ENCODE measurements at places on chromosomes 2 and 18.
A peak's percentile ranks its signal among the peaks of the same experiment; 100 is the strongest.

DNA sequence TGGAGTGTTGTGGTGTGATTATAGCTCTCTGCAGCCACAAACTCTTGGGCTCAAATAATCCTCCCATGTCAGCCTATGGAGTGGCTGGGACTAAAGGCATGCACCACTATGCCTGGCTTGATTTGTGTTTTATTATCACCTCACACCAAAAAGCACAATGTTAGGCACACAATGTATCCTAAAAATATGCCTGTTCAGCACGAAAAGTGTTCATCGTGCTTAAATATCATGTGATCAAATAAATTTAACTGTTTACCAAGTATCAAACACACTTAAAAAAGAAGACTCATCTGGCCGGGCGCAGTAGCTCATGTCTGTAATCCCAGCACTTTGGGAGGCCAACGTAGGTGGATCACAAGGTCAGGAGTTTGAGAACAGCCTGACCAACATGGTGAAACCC lies 5.6 kb downstream of the CCT4 start:
- no peak for DNase-seq

DNA sequence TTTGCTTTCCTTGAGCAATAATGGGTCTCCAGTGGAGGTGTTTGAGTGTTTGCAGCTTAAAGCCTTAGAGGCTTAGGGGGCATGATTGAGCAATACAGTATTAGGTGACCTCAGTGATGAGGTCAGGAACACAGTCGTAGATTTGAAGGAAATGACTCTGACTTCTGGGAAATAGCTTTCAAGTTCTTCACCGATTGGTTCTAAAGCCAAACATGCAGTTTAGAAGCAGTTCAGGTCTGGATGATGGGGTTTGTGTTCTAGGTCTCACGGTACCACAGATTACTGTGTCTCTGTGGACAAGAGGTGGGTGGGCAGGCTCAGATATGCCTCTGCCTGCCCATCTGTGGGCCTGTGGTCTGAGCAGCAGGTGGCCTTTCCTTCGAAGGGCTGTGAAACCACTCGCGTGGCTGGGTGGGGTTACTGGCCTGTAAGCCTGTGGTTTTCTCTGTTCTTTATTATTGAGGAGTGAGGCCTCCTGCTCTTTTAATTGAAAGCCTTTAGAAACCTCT lies 7.8 kb downstream of the MTHFD2 start:
- DNase-seq, result peak; percentile 42

DNA sequence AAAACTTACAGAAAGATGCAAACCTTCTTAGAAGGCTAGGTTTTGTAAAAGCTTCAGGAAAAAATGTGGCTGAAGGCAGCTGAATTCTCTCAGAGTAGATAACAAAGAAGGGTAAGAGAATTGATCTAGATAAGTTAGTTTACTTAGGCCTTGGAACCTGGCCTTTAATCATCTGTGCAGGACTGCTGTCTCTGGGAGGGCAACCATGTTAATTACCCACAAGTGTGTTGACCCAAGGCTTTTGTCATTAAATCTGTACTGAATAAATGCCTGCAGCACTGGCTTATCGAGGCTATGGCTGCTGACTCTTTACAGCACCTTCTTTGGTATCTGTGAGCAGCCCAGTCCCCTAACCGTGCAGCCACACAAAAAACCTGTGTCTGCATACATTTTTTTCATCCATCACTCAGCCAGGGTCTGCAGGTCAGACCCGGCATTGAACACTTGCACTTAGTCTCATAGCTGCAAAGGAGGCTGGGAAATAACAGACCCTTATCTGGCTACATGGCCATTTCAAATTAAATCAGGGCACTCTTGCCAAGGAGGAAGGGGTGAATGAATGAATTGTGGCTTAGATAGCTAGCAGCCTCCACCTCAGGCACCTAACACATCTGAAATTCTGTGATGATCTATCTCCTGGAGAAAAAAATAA lies 120.2 kb upstream of the MSH2 start:
- peak; percentile 88 for DNase-seq

- DNase-seq, result peak; percentile 73
Measured at GRCh38 chr18:51668101-51668500, 470.6 kb upstream of the MEX3C start.

- DNase-seq, result no peak
Measured at GRCh38 chr2:176325732-176326131, 56.5 kb downstream of the MTX2 start.

Measured in islet precursor cell (in vitro differentiated cells).